ENCODE measurements at places on chromosomes 16 and 17.
A peak's percentile ranks its signal among the peaks of the same experiment; 100 is the strongest.

DNA sequence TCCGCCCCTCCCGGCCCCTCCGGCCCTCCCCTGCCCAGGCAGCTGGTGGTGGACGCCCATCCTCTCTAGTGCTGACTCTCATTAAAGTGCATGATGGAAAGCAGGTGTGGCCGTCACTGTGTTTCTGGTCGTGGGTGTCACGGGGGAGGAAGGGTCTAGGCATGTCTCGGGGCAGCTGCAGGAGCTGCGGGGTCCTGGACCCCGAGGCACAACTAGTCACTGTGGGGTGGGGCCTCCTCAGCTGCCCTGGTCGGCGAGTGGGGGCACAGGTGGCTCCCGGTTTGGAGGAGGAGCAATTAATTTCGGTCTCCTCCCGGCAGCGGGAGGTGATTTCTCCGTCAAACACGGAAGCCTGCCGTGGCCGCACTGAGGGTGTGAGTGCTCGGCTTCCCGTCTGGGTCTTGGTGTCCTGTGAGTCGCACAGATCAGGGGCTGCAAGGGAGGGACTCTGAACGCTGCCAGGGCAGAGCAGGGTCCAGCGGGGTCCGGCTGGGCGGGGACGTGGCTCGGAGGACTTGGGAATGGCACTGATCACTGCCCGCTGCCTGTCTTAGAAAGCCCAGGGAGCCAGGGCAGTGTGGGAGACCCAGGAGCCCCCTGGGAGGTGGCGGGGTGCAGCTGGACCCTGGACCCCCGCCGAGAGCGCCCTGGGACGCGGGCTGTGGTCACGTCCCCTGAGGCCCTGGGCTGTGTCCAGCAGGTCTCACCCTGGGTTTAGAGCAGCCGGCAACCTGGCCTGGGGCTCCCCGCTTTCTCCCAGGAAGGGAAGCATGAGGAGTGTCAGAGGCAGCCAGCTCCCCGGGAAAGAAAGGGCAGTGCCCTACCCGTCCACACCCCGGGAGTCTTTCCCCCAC, 3.3 kb downstream of the TPSD1 start:
- no peak for DNase-seq

DNA sequence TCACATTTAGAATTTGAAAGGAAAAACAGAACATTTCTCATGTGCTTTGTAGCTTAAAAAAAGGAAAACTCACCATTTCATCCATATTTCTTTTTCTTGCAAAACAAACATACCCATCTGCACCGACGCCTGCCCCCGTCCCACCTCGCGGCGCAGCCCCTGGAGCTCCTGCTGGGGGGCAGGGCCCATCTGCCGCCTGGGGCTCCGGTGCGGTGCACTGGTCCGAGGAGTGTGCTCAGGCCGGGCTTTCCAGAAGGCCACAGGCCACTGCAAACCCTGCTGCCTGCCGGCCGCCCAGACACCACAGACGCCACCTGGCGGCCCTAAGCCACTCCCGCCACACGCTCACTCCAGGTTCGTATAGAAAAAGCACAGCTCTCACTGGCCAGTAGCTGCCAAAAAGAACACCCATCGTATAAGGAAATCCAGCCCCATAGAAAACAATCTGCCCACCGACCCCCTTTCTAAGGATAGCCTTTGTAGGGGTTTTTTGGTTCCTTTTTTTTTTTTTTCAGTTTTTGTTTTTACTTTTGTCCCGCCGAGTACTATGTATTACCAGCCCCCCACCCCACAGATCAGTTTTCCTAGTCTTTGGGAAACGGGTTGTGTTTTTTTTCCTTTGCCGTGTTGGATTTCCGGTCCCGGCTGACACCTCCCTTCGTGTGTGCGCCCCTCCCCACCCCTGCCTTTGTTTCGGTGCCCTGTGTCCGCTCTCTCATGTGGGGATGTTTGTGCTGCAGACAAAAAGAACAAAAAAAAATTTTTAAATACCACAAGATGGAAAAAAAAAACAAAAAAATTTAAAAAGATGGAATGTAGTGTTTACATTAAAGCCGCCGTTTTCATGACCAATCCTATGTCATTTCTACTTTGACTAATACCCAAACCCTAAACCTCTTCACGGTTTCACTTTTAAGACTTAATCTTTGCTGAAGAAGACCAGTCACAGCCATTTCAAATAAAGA, 68.8 kb downstream of the AMFR start:
- DNase-seq: peak; percentile 51

GRCh38 chr16:7405166-7405565, 72.5 kb downstream of the RBFOX1 start:
- no peak for DNase-seq

GRCh38 chr16:68064791-68065365, 20.3 kb upstream of the NFATC3 start:
- DNase-seq: peak; percentile 73

GRCh38 chr17:45740553-45741330, 43.4 kb upstream of the CRHR1 start:
- DNase-seq: no peak

DNA sequence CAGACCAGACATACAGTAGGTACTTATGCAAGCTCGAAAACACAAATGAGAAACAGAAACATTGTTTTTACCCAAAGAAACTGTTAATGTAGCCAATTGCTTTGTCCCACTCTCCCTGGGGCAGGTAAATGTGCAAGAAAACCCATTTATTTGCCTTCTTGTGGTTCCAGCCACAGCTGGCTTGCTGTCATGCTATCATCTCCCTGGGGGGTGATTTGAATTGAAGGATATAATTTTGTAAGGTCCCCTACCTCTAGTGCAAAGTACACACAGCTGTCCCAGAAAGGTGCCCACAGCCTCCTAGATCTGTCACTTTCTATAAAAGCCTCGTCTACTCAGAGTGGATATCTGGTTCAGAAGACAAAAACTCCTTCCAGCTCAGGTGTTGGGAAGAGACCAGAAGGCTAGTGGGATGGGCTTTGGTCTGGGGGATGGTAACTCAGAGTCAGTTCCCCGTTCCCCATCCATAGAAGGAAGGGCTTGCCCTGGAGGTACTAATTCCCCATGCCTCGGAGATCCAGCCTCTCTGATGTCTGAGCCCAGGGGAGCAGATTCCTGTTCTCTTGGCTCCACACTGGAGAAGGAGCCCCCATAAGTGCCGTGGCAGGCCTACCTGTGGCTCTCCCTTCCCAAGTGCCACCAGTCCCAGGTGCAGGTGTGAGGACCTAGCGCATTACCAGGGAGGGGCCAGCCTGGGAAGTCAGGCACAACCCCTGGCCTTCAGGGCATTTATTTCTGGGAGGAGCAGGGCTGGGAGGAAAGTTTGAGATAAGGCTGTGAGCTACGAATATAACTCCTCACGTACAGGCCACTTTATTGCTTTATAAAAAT, 2.4 kb upstream of the PRR15L start:
- no peak for DNase-seq

DNA sequence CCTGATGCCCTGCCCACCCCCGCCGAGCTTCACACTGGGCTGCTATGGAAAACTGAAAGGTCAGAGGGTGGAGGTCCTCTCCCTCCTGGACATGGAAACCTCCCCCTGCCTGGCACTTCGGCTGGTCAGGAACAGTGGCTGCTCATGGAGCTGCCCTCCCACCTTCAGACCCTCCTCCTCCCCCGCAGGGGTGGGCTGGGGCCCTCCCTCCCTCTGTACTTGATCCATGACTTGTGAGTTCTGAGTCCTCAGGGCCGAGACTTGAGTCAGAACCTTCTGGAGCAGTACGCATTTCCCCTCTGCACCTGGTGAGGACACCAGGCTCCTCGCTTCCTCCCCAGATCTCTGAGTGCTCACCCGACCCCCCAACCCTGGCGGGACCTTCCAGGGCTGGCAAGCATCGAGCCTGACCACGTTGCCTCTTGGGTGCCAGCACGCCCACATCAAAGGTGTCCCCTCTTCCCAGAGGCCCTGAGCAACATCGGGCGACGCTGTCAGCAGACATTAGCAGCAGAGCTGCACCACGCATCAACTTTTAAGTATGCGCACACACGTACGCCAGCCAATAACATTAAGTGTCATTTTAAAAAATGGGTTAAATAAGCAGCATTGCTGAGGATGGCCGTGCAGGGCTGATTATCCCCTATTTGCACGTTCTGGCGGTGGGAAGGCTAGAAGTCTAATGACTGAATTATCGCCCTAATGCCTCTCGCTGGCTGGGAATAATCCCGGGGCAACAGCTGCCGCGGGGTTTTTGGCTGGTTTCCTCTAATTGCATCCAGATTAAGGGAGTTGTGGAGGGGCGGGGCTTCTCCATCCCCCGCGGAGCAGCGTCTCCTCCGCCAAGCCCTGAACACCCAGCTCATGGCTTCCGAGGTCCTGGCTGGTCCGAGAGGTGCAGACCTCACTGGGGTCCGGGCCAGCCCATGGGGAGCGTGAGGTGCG, 98.0 kb downstream of the TBC1D16 start:
- no peak for DNase-seq

- no peak for DNase-seq
Observed at GRCh38 chr17:1446201-1446600, 9.8 kb downstream of the CRK start.

DNA sequence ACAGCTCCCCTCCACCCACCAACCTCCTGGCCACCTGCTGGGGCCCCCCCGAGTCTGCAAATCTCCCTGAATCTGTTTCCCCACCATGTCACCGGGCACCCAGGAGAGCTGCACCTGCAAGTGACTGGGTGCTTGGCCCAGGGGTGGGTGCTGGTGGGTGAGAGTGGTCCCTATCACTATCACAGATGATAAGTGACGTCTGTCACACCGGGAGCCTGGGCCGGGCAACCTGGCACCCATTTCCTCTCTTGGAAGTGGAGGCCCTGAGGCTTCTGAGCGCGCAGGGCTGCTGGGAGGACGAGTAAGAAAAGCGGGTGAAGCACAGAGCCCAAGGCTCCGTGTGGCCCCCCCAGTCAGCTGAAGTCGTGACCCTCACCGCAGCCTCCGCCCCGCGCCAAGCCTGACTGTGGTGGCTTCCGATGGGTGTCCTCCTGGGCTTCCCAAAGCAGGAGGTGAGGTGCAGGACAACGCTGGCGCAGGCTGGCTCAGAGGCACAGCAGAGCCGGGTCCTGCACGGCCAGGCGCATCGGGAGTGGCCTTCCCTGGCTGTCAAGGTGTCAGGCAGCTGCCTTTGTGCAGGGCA, 21.0 kb upstream of the ACSF3 start:
- no peak for DNase-seq

DNA sequence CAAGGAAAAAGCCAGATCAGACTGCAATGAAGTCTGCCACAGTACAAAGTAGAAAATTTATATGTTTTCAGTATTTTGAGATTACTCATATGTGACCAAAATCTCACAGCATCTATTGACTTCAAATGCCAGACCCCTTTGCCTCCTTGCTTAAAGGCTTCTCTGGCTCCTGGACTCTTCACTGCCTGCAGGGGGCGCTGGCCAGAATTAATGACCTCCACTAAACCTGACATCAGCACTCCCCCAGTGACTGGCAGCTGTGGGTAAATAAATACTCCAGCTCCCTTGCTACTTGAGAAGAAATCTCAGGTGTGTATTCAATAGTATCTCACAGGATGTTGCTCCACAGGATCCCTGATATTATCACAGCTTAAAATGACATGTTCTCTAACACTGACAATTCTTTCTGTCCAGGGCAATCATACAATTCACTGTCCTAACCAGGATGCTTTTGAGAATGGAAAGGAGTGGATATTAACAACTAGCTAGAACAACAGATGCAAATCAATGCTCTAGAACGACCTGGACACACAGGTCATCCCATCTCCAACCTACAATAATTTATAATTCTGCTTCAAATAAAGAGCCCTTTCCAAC, 4.0 kb downstream of the BECN1 start:
- peak; percentile 50 for DNase-seq

DNA sequence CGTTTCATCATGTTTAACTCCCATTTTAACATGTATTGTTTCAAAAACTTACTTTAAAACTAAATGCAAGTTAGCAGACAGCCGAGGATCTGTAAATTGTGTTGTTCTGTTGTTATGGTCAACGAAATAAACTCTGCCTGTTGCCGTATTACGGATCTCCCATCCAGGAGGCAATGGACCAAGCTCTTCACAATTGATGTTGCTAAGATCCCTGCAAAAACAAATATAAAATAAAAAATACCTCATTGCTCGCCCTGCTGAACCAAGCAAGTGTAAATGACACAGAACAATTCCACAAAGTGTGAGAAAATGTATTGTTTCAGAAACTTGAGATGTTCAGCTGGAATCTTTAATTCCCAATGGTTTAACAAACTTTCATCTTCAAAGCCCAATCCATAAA, 65.0 kb downstream of the CEP95 start:
- no peak for DNase-seq

DNA sequence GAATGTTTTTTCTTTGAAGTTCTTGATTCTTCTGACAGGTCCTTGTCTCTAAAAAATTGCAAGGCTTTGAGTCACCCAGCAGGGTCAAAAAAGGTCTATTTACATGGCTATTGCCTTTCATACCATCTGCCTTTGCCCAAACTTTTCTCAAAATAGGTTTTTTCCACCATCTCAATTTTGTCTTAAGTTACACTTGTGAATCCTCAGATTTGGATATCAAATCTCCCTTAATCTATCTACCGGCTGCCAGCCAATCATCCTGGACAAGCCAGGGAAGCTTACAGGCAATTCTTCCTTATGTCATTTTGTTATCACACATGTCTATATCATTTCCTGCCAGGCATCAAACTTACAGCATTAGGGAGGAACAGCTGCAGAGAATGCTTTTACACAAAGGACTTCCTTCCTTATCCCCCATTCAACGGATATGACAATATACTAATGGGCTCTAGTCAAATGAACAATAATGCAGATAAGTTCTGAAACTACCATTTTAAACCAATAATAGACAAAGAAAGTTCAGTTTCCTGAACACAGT, 104.1 kb upstream of the CORO6 start:
- peak; percentile 53 for DNase-seq

- no peak for DNase-seq
Observed at GRCh38 chr17:83028851-83029250, 50.6 kb upstream of the METRNL start.

GRCh38 chr17:2396568-2397246, 4.2 kb downstream of the MNT start:
- peak; percentile 36 for DNase-seq

DNA sequence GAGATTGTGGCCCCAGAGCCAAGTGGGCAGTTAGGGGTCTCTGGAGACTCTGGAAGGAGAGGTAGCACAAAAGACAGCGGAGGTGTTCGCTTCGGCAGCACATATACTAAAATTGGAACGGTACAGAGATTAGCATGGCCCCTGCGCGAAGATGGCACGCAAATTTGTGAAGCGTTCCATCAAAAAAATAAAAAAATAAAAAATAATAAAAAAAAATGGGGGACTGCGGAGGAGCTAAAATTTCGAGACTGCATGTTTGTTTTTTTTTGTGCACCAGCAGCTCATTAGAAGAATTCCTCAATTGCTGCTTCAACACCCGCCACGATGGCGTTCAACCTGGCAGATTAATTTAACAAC, 39.1 kb downstream of the IGF2BP1 start:
- DNase-seq: no peak

Measured in CD4-positive, alpha-beta T cell treated with Interleukin-6 at 100 ng/mL for 8 hours (primary cell).